Pons (tissue), 1 donor: ENCODE measurements at places on chromosomes 13 and 19.
A peak's percentile ranks its signal among the peaks of the same experiment; 100 is the strongest.

DNA sequence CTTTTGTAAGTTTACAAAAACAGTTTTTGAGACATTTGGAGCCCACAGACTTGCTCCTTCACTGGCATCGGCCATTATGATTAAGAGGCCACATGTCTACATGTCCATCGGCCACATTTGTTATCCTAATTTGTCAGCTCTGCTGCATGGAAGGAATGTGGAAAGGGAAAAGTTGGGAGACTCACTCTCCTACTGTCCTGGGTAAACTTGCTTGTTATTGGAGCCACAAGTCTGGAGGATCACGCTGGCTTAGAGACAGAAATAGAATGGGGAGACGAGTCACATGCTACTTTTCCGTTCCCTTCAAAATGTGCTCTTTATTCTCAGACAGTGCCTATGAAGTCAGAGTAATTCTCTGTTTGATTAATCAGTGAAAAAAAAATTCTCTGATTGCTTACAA, 741.2 kb upstream of the PCDH9 start:
- DNase-seq = peak; percentile 30

GRCh38 chr19:41265395-41266153, 1.4 kb downstream of the HNRNPUL1 start:
- DNase-seq = no peak

DNA sequence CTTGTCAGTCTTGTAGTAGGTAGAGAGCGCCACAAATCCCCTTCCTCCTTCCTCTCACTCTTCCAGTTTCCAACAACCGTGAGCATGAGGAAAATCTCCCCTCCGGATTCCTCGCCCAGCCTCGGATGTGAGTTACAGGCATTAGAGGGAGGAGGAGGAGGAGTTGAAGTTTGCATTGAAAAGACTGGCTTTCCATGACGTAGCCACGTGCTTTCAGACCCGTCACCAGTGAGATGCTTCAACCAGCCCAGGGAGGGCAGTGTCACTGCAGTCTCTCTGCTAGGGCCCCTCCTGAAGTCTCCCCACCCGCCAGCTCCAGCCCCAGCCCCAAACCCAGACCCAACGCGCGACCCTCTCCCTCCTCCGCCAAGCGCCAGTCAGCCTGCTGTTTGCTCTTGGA, 442 bp upstream of the FGF14 start:
- peak; percentile 57 for DNase-seq

DNA sequence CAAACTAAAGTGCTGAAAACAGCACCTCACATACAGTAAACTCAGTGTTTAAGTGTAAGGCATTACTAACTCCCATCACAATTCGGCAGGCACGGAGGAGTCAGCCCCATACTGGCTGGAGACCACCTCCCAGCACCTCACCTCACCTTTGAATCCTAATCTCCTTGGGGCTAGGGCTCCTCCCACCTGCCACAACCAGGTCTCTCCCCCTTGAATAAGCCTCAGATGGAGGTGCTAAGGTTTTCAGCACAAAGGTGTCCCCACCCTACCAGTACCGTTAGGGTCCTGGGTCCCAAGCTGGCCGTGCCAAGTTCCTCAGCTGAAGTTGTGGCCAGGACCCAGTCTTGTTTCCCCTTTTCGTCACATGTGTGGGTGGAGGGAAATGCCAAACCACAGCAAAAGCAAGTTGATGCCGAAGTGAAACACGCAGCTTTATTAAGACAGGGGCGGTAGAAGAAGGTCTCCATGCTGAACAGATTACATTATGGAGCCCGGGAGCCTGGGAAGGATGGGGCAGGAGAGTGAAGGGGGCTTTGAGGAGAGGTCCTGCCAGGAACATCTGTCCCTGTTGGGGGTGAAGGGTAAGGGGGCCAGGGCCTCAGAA, at the start of gene IGFLR1:
TSS of gene IGFLR1 (minus strand) at position 332 of the 604 bp plus-strand sequence. CDS start 1,272 bp downstream, outside the sequence.
- DNase-seq = peak; percentile 74

DNA sequence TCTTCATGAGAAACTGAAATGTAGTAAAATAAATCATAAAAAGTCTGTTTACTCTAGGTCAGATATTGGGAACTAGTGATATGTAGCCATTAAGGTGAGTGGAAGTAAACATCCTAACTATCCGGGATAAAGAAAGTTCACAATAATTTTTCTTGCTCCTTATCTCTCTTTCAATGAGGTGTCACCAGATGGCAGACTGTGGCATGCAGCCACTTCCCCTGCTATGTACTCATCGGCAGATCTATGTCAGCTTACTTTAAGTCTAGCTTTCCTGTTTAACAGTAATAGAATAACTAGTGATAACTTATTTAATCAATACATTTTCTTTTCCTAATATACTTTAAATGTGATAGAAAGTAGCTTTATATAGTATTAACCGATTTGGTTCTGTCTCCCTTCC, 181.9 kb downstream of the NDFIP2 start:
- no peak for DNase-seq

DNA sequence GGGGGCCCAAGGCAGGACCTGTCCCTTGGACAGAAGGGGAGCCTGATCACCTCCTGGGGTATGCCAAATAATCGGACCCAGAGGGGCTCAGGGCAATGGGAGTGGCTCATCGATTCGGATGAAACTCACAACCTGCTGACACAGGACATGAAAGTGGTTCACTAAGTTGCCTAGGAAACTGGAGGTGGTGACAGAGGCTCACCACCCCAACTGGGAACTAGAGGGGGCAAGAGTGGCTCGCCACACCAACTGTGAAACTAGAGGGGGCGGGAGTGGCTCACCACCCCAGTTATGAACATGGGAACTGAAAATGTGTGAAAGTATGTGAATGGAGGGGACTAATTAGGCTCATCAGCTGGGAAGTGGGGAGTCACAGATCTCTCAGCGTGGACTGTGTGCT, 46.3 kb upstream of the ZNF737 start:
- no peak for DNase-seq

DNA sequence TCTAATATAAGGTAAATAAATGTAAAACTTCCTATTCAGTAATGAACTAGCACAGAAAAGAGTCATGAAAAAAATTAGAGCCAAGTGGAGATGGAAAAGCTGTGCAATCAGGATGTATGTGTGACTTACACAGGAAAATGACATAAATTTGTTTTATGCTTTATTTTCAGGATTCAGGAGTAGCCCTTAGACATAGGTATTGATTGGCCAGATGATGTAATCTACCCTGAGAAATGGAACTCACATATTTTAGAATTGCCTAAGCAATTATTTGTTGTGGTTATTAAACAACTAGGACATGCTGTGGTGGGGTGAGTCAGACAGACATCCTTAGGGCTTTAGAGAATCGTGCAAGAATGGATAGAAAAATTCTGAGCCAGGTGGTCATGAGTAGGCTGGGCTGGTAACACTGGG, 110.6 kb downstream of the PCDH9 start:
- DNase-seq = no peak

GRCh38 chr13:98896868-98897144, 81.1 kb downstream of the DOCK9 start:
- DNase-seq = no peak

DNA sequence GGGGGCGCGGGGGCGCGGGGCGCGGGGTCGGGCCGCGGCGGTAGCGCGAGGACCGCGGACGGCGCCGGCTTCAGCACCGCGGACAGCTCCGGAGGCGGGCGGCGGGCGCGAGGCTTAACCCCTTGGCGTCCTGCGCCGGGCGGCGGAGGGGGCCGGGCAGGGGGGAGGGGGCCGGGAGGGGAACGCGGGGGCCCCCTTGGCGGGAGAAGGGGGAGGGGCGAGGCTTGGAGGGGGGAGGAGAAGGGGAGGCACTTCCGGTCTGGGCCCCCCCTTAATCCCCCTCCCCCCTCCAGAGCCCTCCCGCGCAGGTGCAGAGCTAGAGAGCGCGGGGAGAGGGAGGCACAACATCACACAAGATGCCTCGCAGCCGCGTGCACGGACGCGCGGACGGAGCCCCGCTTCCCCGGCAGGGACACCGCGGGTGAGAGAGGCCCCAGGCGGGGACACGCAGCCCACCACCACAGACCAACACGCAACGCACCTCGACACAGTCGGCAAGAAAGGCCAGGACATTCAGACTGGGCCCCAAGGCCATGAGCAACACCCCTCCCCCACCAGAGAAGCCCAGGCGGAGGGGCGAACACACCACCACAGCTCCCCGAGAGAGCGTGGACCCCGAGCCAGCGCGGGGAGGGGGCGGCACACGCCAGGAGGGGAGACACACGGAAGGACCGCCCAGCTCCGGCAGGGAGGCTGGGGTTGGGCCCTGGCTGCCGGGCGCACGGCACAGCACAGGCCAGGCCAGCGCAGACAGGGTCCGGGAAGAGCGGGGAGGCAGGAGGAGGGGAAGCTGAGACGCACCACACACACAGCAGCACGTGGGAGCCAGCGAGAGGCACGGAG, 24.1 kb downstream of the SHANK1 start:
- no peak for DNase-seq

DNA sequence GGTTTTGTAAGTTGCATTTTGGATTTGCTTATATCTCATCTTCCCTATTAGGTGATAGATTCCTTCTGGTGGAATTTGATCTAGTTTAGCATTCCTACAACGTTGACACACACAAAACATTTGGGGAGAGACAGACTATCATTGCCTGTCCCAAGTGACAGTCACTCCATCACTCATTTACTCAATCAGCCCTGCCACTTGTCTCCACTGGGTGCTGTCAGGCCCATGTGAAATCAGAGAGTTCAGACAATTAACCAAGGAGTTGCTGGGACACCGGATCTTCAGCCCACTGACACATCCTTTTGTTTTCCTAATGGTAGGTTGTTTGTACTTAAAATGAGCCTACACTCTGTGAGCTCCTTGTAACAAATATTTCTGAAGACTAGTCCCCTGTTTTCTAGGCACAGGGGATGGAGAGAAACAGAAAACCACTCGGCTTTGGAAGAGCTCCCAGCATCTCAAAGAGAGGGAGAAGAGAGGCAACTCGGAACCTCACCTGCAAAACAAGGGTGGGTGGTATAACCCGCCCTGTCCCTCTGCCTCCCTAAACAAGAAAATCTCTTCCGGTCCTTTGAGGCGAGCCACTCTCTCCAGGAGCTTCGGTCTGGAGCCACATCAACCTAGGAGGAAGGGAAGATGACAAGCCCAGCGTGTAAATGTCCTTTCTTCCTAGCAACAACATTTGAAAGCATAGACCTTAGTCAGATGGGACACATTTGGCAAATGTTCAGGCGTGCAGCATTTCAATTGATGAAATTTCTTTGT, 440.9 kb upstream of the KLF12 start:
- no peak for DNase-seq

DNA sequence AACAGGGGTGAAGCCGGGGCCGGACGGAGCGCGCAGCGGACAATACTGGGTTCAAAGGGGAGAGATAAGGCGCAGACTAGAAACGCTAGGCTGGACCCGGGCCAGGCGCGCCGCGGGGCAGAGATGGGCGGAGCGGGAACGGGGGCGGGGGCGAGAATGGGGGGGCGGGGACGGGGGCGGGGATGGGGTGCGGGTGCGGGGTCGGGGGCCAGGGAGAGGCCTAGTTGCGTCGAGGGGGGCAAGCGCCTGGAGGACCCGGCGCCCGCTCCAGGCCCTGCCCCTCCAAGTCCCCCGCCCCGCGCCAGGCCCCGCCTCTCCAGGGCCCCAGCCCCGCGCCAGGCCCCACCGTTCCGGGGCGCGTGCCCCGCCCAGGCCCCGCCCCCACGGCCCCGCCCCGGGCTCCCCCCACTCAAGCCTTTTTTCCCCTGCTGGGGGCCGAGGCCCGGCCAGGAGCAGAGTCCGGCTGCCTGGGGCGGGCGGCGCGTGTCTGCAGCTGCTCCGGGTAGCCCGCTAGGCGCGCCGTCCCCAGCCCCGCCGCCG, at the start of gene CERS4:
TSS of gene CERS4 (plus strand) at position 449 of the 540 bp plus-strand sequence. CDS start 41,707 bp downstream, outside the sequence.
- DNase-seq = peak; percentile 79

- peak; percentile 51 for DNase-seq
Measured at GRCh38 chr13:45119469-45119990, 780 bp upstream of the GTF2F2 start.

DNA sequence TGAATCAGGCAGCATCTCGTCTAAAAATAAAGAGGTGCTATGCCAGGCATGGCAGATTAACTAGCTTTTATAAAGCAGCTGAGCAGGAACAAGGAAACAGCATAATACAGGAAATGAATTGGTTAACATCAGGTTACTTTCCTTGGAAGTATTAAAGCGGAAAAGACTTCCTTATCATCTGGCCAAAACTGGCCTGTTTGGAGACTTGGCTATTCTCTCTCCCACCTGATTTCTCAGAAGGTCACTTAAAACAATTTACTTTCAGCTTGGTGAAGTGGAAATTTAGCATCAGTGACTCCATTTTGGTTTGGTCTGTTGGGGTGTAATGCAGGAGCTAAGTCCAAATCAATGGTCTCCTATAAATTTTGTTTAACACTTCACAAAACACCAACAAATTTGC, 191.6 kb downstream of the NUFIP1 start:
- no peak for DNase-seq

- peak; percentile 65 for DNase-seq
Measured at GRCh38 chr13:23330356-23330755, 103.1 kb downstream of the SACS start.
